ENCODE measurements at places on chromosomes 5 and 9.

GRCh38 chr5:16484081-16484480, 18.5 kb upstream of the ZNF622 start:
- DNase-seq = no peak

GRCh38 chr9:68560071-68560844, 19.6 kb upstream of the TMEM252 start:
- DNase-seq = no peak

GRCh38 chr9:406886-407654, 192.4 kb downstream of the DOCK8 start:
- no peak for DNase-seq

GRCh38 chr9:38621434-38622287, 1.3 kb upstream of the ANKRD18A start:
- peak; percentile 29 for DNase-seq

DNA sequence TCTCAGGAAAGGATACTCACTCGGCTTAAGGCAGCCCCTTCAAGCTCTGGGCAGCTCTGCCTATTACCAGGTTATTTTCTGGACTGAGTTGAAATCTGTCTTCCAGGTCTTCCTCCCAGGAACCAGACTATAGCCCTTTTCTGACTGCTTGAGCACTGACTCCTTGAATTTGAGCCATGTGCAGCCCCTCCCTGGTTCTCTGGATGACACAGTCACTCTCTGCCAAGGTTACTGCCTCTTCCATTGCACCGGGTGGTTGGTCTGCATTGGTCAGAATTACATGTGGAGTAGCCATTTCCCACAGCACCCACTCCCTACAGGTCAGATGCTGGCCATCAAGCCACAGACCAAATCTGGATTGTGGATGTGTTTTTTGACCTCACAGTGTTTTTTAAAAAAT, 81.9 kb downstream of the KLF4 start:
- DNase-seq = no peak

- DNase-seq = no peak
Measured at GRCh38 chr5:14397717-14398116, 183.9 kb upstream of the OTULINL start.

GRCh38 chr9:87157366-87158031, 210.2 kb upstream of the GAS1 start:
- DNase-seq = no peak

GRCh38 chr9:137067860-137068538, 2.4 kb downstream of the SAPCD2 start:
- peak; percentile 83 for DNase-seq

Measured in NCI-H2081 (cell line).